ENCODE measurements at places on chromosomes 12 and 14.

DNA sequence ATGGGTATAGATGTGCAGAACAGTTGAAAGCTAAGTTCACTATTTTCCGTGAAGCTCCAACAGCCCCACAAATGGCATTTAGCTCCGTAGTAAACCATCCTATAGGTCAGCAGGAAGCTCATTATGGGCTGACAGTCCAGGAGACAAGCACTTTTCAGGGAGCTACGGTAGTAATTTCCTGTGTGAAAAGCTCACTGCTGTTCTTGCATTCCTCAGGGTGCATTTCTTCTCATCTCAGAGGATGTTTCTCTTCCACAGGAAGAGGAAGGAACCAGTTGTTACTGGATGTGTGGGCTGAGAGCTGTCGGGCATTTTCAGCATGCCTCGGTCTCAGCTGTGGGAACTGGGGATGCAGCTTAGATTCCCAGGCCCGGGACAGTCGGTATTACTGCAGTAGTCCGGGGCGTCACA, 72.8 kb downstream of the GALNT4 start:
- DNase-seq: no peak

GRCh38 chr14:21440859-21441258, 15.1 kb downstream of the CHD8 start:
- no peak for DNase-seq

DNA sequence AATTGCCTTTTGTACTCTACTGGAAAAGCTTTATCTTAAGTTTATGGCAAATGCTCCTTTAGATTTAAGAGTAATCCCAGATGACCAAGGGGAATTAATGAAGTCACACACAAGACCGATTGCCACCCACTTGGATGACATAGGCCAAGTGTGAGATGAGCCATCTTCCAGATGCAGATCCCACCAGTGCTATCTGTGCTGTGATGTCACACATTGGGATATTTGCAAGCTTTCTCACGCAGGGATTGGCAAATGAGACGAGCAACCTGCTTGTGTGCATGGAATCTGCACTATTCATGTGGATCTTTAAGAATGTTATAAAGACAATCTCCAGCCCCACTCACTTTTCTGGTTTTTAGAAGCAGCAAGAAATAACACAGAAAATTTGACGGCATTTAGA, 602.1 kb upstream of the TMEM132C start:
- DNase-seq: no peak

DNA sequence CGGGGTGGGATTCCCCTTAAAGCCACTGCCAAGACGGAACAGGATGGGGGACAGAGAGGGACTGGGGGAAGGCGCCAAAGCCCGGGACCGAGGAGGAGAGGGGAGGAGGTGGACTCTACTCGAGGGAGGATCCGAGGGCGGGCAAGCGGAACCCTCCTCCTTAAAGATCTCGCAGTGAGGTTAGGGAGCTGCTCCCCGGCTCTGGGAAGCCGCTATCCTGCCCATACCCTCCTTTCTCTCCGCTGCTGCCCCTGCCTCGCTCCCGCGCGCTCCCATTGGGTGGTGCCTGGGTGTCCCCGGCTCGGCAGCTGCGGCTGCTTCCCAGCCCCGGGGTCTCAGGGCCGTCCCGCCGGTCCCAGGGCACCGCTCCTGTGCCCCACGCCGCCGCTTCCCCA, 16.4 kb downstream of the KRT18 start:
- DNase-seq: no peak

- DNase-seq: no peak
Measured at GRCh38 chr14:64826845-64827244, 52.9 kb downstream of the SPTB start.

GRCh38 chr14:57462551-57462950, 31.1 kb downstream of the CCDC198 start:
- DNase-seq: no peak

DNA sequence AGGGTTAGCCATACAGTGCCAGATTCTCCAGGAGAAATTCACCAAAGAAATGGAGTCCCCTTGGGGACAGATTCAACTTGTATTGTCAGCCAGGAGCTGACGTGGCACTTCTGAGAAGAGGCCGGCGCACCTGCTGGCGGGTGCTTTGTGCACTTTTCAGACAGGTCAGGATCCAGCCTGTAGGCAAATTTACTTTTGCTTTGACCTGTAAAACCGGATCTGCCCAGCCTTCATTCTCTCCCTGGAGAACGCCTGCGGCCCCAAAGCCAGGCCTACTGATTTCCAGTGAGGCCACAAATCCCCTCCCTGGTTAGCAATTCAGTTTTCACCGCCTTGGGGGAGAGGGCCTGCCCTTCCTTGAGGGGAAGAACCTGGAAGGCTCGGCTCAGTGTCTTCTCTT, 17.4 kb downstream of the P2RX4 start:
- no peak for DNase-seq

GRCh38 chr12:116598311-116599284, 39.4 kb downstream of the MAP1LC3B2 start:
- no peak for DNase-seq

GRCh38 chr14:70558356-70558755, 23.6 kb upstream of the ADAM20 start:
- DNase-seq: no peak

DNA sequence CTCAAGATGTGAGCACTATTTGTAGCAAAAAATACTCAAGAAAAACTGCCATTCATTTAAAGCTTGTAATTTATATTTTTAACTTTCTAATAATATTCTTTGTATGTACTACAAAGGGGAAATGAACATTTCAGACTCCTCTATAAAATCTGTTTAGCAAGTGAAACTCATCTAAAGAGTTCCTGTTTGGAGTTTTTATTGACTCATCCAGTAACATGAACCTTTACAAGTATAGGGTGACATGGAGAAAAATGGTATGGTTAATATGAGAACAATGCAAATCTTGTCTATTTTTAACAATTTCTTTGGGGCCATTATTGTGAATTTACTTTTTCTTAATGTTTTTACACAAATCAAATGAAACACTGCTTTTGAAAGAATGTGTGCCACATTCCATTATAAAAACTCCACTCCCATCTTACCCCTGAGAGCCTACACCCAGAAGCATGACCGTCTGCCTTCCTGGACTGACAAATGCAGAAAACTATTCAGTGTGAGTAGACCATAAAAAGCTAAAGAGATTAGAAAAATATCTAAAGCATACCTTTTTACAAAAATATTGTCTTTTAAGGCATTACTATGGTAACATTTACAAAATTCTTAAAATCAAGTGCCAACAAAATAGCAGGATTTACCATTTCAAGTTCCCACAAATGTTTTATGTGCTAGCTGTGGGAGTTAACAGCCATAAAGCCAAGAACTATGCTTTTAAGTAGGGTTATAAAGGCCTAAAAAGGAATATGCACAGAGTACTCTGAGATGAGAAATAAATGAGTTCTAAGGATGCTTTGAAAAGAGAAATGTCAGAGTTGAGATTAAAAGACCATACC, 144.0 kb downstream of the ADAMTS20 start:
- DNase-seq: no peak

- DNase-seq: peak; percentile 68
Measured at GRCh38 chr12:51921017-51921725, 13.9 kb downstream of the ACVRL1 start.

- DNase-seq: no peak
Measured at GRCh38 chr12:113874999-113875561, 91.0 kb downstream of the RBM19 start.

DNA sequence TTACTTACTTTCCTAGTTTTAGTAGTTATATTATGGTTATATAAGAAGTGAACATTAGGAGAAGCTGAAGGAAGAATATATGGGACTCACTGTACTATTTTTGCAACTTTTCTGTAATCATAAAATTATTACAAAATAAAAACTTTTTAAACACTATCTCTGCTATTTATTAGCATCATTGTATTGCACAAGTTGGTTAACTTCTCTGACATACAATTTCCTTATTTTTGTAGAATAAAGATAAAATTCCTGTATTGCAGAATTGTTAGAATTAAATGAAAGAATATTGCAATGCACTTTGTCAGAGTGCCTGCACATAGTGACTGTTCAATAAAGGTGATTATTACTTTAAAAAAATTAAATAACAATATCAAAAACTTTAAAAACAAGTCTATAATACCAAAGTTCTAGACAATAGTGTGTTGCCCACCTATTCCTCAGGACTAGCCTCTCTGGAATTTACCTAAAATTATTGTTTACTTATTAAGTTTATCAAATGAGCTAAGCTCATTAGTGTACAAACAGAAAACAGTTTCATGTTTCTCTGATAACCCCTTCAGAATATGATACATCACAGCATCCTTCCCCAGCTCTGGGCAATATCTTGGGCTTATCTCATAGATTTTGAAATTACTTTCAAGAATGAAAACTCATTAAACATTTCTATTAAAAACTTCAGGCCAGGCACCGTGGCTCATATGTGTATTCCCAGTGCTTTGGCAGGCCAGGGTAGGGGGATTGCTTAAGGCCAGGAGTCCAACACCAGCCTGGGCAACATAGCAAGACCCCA, 77.4 kb upstream of the TMPO start:
- no peak for DNase-seq

- no peak for DNase-seq
Measured at GRCh38 chr14:75486318-75486717, 36.0 kb upstream of the BATF start.

DNA sequence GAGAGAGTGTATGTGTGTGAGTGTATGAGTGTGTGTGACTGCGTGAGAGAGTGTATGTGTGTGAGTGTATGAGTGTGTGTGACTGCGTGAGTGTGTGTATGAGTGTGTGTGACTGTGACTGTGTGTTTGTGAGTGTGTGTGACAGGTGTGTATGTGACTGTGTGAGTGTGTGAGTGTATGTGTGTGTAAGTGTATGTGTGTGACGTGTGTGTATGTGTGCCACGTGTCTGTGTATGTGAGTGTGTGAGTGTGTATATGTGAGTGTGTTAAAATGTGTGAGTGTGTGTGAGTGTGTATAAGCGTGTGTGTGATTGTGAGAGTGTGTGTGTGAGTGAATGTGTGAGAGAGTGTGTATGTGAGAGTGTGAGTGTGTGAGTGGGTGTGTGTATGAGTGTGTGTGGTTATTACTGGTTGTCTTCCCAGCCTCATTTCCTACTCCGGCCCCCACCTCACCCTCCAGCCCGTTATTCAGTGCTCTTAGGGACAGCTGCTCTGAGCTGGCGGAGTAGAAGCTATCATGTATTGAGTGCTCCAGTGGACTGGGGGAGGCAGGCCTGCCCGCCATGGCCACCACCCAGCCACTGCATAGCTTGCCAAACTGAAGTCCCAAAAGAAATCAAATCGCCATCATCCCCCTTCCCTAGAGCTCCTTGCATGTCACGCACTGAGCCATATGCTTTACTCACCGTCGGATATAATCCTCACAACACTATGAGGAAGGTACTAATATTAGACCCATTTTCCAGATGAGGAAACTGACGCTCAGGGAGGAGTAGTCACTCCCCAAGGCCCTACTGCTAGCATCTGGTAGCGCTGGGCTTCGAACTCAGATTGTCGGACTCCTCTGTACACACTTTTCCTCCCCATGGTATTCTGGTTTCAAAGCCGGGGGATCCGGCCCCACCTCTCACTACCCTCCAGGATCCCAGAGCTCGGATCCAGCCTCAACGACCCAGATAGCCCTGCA, 10.3 kb upstream of the MYL2 start:
- no peak for DNase-seq

- DNase-seq: no peak
Measured at GRCh38 chr12:10406725-10407124, 2.8 kb downstream of the KLRC4 start.

DNA sequence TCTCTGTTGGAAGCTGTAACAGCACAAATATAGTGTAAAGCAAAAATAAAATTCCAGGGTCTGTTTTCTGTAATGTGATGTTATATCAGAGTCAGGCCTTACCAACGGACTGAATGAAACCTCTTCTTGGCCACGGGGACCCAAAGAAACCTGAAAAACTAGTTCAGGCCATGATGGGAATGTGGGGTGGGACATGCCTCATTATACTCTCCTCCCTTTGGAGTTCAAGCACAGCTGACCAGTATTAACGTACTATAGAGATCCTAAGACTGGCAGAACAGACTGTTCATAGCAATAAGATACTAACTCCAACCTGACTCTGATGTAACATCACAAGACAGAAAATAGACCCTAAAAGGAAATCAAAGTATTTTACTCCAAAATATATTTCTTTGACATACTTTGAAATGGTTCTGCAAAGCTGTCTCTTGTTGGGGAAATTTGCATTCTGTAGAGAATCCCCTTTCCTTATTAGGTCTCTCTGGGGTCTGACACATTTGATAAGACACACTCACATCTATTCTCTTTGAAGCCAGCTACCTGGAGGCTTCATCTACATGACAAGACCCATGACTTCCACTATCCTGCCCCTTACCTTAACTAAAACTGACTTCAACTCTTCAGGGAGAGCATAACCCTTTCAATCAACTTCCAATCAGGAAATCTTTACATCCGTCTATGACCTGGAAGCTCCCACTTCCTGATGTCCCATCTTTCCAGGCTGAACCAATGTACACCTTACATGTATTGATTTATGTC, 444.6 kb downstream of the SOX5 start:
- no peak for DNase-seq

DNA sequence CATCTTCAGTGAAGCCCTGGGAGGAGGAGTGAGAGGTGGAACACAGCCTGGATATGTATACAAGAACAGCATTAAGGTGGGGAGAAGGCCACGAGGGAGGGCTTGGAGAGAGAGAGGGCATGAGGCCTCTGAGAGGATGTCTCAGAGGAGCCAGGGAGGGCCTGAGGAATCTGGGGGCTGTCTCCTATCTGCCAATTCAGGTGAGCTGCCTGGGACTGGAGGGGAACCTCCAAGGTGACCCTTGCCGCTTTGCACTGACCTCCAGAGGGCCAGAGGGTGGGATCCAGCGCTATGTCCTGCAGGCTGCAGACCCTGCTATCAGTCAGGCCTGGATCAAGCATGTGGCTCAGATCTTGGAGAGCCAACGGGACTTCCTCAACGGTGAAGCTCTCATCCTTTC, 4.4 kb downstream of the ARHGEF25 start:
- no peak for DNase-seq
